ENCODE measurements at places on chromosomes 5 and 9. TPM values are rescaled to one million over a fixed set of nuclear protein-coding genes. Genes with fewer than 3 reads are reported as not detected.
A peak's percentile ranks its signal among the peaks of the same experiment; 100 is the strongest.

GRCh38 chr5:33824516-33825195 lies 67.1 kb downstream of the ADAMTS12 start:
- no peak overlapping the region for H3K4me3 ChIP-seq
- no peak for DNase-seq
- H3K27ac ChIP-seq: no peak overlapping the region
- H3K4me1 ChIP-seq: no peaks in the 10 kb centered on the region
- H3K36me3 ChIP-seq: no peaks in the 10 kb centered on the region

Gene TPPP
- total RNA-seq: 17.3 TPM

Gene PAPPA
- total RNA-seq: 0.52 TPM

Gene MEF2C
- total RNA-seq: 10.9 TPM

Gene PSIP1
- total RNA-seq: 117 TPM

GRCh38 chr9:71663931-71664459 lies 104.3 kb downstream of the CEMIP2 start:
- peaks cover 7% of the 10 kb centered on the region for H3K4me1 ChIP-seq
- H3K27me3 ChIP-seq: no peaks in the 10 kb centered on the region
- no peak for DNase-seq
- no peaks in the 10 kb centered on the region for H3K36me3 ChIP-seq
- H3K27ac ChIP-seq: no peak overlapping the region

DNA sequence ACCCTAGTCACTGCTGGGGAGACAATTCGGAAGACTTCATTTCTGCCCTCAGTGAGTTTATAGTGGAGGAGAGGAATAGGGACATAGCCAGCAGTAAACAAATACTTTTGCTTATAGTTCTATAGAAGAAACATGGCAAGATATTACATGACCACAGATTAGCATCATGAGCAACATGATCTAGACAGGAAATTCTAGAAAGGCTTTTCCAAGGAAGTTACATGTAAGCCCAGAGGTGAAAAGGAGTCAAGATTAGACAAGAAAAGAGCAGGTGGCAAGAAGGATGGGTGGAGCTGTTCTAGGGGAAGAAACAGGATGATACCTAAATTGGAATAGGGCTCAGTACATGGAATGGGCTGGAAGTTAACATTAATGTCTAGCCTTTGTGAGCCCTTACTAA lies 82.8 kb upstream of the MYO10 start:
- DNase-seq: no peak
- no peaks in the 10 kb centered on the region for H3K4me1 ChIP-seq
- no peaks in the 10 kb centered on the region for H3K36me3 ChIP-seq
- no peaks in the 10 kb centered on the region for H3K27me3 ChIP-seq
- no peak overlapping the region for H3K4me3 ChIP-seq

DNA sequence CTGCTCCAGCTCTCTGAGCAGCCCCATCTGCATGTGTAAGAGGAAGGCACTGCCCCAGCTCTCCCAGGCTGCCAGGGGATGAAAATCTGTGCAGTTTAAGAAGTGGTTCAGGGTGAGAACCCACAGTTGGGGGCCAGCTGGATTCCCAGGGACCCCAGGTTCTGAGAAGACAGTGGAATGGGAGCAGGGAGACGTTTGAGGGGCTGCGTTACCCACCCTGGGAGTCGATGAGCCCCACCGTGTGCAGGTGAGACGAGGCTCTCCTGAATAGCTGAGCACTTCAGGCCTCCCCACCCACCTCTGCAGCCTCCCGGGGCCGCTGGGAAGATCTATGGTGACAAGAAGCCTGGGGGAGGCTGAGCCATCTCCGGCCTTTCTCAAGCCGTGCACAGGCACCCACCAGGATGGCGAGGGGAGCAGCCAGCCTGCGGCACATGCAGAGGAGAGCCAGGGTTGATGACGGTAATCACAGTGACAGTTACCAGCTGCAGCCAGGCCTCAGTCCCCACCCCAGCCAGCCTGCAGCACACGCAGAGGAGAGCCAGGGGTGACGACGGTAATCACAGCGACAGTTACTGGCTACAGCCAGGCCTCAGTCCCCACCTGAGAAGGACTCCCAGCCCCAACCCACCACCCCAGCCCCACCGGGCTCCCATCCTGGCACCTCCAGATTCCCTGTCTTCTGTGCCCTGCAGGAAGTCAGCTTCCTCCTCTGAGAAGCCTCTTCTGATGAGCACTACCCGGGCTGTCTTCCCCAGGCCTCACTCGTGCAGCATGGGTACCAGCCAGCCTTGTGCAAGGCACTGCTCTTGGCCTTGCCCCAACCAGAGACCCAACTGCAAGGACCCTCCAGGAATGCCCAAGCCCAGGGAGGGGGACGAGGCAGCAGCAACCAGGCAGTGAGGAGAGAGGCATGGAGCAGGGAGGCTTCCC lies 150.8 kb upstream of the PPP1R26 start:
- no peak for DNase-seq
- H3K27me3 ChIP-seq: peaks cover 26% of the 10 kb centered on the region
- H3K4me3 ChIP-seq: no peak overlapping the region
- no peak overlapping the region for H3K27ac ChIP-seq
- H3K4me1 ChIP-seq: no peaks in the 10 kb centered on the region

- H3K36me3 ChIP-seq: no peaks in the 10 kb centered on the region
- no peak for DNase-seq
- H3K27ac ChIP-seq: no peak overlapping the region
- H3K4me3 ChIP-seq: no peak overlapping the region
Observed at GRCh38 chr5:94551858-94552257, 66.5 kb downstream of the KIAA0825 start.

DNA sequence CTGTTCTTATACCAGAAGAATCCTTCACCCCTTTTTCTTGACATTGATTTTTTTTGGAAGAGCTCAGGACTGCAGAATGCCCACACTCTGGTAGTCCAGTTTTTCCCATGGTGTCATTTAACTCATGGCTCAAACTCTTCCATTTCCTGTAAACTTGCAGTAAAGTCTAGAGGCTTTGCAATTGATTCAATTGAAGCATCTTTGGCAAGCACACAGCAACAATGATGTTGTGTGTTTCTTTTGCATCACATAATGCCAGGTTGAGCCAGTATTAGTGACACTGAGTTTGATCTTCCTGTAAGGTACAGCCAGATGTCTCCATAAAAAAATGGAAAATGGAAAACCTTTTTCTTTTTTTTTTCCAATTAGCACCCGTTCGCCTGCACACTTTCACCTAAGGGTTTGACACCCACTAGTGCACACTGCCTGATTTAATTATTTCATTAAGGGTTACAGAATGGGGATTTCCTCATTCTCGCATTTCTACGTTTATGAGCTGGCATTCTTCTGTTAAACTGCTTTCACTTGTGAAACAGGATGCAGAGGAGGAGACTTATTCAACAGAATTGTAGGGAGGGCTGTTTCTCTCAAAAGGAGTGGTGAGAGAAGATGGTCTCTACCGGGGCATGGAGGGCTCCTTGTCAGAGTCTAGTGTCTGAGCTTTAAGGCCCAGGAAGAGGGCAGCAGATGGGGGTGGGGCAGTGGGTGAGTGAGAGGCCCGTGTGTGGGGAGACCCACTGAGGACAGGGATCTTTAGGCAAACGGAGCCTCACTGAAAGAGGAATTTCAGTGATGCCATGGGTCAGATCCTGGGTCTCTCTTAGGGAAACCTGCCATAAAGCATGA lies 2.2 kb upstream of the S1PR3 start:
- peaks cover 2% of the 10 kb centered on the region for H3K36me3 ChIP-seq
- H3K4me3 ChIP-seq: no peak overlapping the region
- H3K27me3 ChIP-seq: peaks cover 81% of the 10 kb centered on the region

GRCh38 chr9:114694719-114695269 lies 12.8 kb upstream of the TEX48 start:
- H3K27ac ChIP-seq: peak overlapping the region; percentile 8
- H3K27me3 ChIP-seq: no peaks in the 10 kb centered on the region
- no peak for DNase-seq
- peaks cover 39% of the 10 kb centered on the region for H3K4me1 ChIP-seq
- H3K4me3 ChIP-seq: peak overlapping the region; percentile 0

- H3K27me3 ChIP-seq: peaks cover 82% of the 10 kb centered on the region
- H3K4me3 ChIP-seq: peak overlapping the region; percentile 13
- peak overlapping the region; percentile 24 for H3K27ac ChIP-seq
- H3K4me1 ChIP-seq: peaks cover 12% of the 10 kb centered on the region
- DNase-seq: peak; percentile 28
Observed at GRCh38 chr9:93826209-93826608, 128.9 kb downstream of the BARX1 start.

Gene ARSB
- 8.3 TPM for total RNA-seq

DNA sequence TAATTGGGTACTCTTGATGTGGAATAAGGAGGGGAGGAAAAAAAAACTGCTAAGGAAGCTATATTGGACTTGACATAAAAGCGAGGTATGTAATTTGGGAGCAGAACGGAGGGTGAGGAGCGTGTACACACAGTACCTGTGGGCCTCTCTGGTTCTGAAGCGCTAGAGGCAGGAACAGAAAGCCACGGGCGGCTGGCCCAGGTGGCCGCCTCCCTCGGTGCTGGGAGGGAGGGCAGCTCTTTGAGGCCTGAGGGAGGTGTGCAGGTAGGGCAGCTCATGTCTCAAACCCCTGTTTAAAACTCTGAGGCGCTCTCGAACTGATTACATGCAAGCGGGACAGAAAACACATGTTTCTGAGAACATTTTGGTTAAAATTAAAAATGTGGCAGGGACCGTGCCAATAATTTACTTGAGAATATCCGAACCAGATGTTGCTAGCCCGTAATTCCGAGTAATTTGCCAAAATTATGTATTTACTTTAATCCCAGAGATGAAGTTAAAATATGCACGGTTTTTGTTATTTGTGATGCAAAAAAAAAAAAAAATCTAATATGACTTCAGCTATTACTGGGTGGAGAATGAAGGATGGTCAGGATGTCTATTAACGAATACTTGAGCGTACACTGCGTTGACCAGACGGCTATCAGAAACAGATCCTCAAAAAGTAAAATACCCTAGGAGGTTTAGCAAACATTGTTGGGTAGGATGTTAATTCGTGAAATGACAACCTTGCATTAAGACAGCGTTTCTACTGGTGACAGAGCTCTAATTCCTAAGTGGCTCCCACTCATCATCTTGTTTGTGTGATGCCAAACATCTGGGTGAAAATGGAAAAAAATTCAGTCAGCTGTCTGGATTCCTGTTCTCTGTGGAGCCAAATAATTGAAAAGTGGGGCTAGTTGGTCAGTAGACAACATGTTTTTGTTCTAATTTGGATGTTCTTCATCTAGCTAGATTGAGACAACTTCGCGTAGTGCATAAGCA lies 24.4 kb upstream of the STC2 start:
- DNase-seq: no peak
- no peaks in the 10 kb centered on the region for H3K36me3 ChIP-seq
- peaks cover 60% of the 10 kb centered on the region for H3K27me3 ChIP-seq
- no peak overlapping the region for H3K27ac ChIP-seq
- H3K4me1 ChIP-seq: no peaks in the 10 kb centered on the region
- H3K4me3 ChIP-seq: no peak overlapping the region

- H3K4me1 ChIP-seq: peaks cover 12% of the 10 kb centered on the region
- H3K4me3 ChIP-seq: no peak overlapping the region
- H3K27ac ChIP-seq: no peak overlapping the region
- no peaks in the 10 kb centered on the region for H3K36me3 ChIP-seq
- no peak for DNase-seq
- peaks cover 60% of the 10 kb centered on the region for H3K27me3 ChIP-seq
Observed at GRCh38 chr9:121609822-121610637, 41.4 kb upstream of the DAB2IP start.

Gene VCAN
- total RNA-seq: 34.2 TPM

DNA sequence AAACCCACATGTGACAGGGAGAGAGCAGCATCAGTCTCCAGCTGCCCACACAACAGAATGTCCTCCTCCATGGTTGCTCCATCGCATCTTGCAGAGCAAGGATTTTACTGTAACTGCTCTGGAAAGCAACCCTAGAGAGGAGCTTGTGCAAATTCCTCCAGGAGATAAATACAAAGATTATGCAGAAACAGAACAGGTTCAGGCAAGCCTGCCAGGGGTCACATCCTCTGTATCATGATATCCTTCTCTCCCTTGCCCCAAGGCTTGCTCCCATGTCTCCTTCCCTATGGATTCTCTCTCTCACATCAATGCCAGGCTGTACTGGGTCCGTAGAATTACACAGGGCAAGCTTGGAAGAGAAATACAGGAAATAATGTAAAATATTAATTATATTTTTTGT lies 226.0 kb downstream of the MPDZ start:
- H3K4me3 ChIP-seq: no peak overlapping the region
- no peaks in the 10 kb centered on the region for H3K27me3 ChIP-seq
- H3K36me3 ChIP-seq: no peaks in the 10 kb centered on the region
- H3K27ac ChIP-seq: no peak overlapping the region
- no peak for DNase-seq
- H3K4me1 ChIP-seq: no peaks in the 10 kb centered on the region

Gene ANKRD55
- 2.3 TPM for total RNA-seq

Gene PCDHGA7
- total RNA-seq: 0.25 TPM

DNA sequence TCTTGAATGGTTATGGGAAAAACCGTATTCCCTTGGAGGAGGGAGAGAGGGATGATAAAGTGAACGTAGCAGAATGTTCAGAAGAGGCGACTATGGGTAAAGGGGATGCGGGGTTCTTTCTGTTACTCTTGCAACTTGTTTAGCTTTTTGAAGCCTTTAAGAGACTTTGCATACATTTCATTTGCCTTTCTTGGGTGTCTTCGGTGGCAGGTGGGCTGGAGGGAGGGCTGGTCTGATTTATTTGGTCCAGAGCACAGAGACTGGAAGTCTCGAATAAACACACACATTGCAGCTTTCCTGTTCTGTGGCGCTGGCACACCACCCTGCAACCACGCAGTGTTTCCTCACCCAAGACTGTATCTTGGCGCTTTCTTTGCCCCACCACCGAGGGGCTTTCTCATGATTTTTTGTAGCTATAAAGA lies 23.2 kb downstream of the TTF1 start:
- H3K4me1 ChIP-seq: peaks cover 14% of the 10 kb centered on the region
- H3K27ac ChIP-seq: peak overlapping the region; percentile 79
- DNase-seq: no peak
- H3K27me3 ChIP-seq: no peaks in the 10 kb centered on the region
- H3K36me3 ChIP-seq: peaks cover 6% of the 10 kb centered on the region

DNA sequence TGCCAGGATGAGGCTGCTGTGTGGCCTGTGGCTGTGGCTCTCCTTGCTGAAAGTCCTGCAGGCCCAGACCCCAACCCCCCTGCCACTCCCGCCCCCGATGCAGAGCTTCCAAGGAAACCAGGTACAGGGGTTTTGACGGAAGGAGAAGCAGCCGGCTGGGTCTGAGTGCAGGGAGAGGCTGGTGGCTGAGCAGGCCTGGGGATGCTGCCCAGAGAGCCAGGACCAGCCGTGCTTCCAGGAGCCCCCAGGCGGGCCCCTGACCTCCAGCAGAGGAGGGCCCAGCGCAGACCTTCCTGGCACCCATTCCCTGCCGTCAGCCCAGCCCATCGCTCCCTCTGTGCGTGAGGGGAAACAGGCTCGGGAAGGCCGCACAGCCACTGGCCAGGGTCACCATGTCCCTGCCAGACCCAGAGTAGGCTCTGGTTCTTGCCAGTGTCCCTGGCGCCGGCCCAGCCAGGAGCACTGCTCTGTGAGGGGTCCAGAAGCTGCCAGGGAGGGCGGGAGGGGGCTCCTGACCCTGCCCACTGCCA lies 313 bp downstream of the LCN12 start:
- H3K4me3 ChIP-seq: no peak overlapping the region
- no peaks in the 10 kb centered on the region for H3K36me3 ChIP-seq
- no peaks in the 10 kb centered on the region for H3K27me3 ChIP-seq
- peaks cover 9% of the 10 kb centered on the region for H3K4me1 ChIP-seq
- no peak overlapping the region for H3K27ac ChIP-seq

Data from T-helper 17 cell (primary cell).